ENCODE measurements at places on chromosomes 2 and 18. TPM values are rescaled to one million over a fixed set of nuclear protein-coding genes. Genes with fewer than 3 reads are reported as not detected.

SCLY gene
- 109 TPM for total RNA-seq

MROH2A gene
- total RNA-seq, result not detected

NT5C1B gene
- not detected for total RNA-seq

CACNB4 gene
- 0.31 TPM for total RNA-seq

AGFG1 gene
- total RNA-seq, result 221 TPM

IL1RL1 gene
- total RNA-seq, result 0.84 TPM

RNF144A gene
- 22.1 TPM for total RNA-seq

SP100 gene
- total RNA-seq, result 165 TPM

- peaks cover 16% of the 10 kb centered on the region for H3K36me3 ChIP-seq
- DNase-seq, result peak; percentile 72
- peaks cover 33% of the 10 kb centered on the region for H3K4me1 ChIP-seq
- no peaks in the 10 kb centered on the region for H3K27me3 ChIP-seq
- peak overlapping the region; percentile 10 for H3K4me3 ChIP-seq
These were observed 243.8 kb downstream of the BABAM2 start for GRCh38 chr2:28134262-28134812.

- no peaks in the 10 kb centered on the region for H3K4me1 ChIP-seq
- H3K36me3 ChIP-seq, result no peaks in the 10 kb centered on the region
- no peak for DNase-seq
- H3K4me3 ChIP-seq, result no peak overlapping the region
- no peak overlapping the region for H3K27ac ChIP-seq
- no peaks in the 10 kb centered on the region for H3K27me3 ChIP-seq
These were observed 173.4 kb downstream of the GLI2 start for GRCh38 chr2:120909102-120909501.

- DNase-seq, result no peak
- H3K4me1 ChIP-seq, result no peaks in the 10 kb centered on the region
- no peak overlapping the region for H3K27ac ChIP-seq
- H3K36me3 ChIP-seq, result no peaks in the 10 kb centered on the region
- no peaks in the 10 kb centered on the region for H3K27me3 ChIP-seq
These were observed 254.0 kb downstream of the NRXN1 start for GRCh38 chr2:50777954-50778353.

DNA sequence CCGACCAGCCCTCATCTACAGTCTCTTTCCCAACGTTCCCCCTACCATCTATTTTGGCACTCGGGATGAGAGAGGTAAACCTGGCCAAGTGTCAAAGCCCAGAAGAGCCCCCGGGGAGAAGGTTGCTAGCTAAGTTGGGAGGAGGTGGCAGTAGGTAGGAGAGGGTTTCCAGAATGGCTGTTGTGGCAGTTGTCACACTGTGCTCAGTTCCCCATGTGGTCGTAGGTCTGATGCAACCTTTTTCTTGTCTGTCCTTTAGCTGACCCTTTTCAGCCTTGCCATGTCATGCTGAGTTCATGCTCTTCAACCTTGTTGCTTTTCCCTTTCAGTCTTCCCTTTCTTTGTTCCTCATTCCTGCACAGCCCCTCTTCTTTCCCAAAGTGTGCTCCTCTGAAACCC, 34.5 kb downstream of the TTLL4 start:
- H3K36me3 ChIP-seq, result peaks cover 60% of the 10 kb centered on the region
- no peak overlapping the region for H3K4me3 ChIP-seq
- H3K4me1 ChIP-seq, result peaks cover 22% of the 10 kb centered on the region
- DNase-seq, result no peak
- no peaks in the 10 kb centered on the region for H3K27me3 ChIP-seq

DNA sequence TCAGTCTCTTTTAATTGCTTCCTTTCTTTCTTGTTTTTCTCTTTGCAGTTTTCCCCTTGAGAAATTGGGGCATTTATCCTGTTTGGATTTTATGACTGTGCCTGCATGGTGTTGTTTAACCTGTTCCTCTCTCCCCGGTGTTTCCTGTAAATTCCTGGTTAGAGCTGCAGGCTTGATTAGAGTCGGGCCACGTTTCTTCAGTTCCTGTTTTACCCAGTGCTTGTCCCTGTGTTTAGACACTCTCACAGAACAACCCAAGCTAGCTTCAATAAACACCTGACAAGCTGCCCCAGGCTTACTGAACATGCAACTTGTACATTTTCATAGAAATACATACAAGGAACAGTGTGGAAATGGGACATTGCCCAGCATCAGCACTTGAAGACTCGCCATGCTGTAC, 53.9 kb downstream of the NGEF start:
- H3K36me3 ChIP-seq, result no peaks in the 10 kb centered on the region
- no peak overlapping the region for H3K27ac ChIP-seq
- no peak for DNase-seq
- no peak overlapping the region for H3K4me3 ChIP-seq
- H3K4me1 ChIP-seq, result no peaks in the 10 kb centered on the region

- no peak overlapping the region for H3K27ac ChIP-seq
- H3K4me3 ChIP-seq, result no peak overlapping the region
- no peaks in the 10 kb centered on the region for H3K36me3 ChIP-seq
- no peaks in the 10 kb centered on the region for H3K4me1 ChIP-seq
- no peak for DNase-seq
These were observed 247.4 kb upstream of the COL3A1 start for GRCh38 chr2:188726626-188727247.

DNA sequence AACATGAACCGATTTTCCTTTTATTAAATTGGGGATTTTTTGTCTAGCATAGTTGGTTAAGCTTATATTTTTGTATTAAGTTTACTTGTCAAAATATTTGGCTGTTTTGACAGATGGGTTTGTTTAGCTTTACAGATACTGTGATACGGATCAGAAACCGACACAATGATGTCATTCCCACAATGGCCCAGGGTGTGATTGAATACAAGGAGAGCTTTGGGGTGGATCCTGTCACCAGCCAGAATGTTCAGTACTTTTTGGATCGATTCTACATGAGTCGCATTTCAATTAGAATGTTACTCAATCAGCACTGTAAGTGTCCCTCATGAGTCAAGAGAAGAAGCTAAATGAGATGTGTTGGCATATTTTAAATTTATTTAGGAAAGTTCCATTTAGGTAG, 8.5 kb downstream of the PDK1 start:
- H3K27me3 ChIP-seq, result no peaks in the 10 kb centered on the region
- H3K27ac ChIP-seq, result no peak overlapping the region
- peak; percentile 36 for DNase-seq

DNA sequence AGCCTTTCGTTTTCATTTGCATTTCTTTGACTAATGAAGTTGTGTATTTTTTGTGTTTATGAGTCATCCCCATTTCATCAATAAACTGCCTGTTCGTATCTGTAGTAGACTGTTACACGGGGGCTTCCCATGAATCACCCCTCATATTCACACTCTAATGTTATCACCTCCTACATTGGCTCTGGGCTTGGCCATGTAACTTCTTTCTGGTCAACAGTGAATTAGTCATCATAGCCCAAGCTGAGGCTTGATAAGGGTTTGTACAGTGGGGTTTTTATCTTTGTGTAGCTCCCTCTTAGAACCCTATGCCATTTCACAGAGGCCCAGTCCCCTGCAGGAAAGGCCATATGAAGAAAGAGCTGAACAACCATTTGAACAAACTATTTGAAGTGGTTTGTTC, 151.0 kb downstream of the CCBE1 start:
- no peaks in the 10 kb centered on the region for H3K4me1 ChIP-seq
- H3K27ac ChIP-seq, result no peak overlapping the region
- H3K36me3 ChIP-seq, result no peaks in the 10 kb centered on the region
- H3K27me3 ChIP-seq, result peaks cover 4% of the 10 kb centered on the region
- no peak overlapping the region for H3K4me3 ChIP-seq
- no peak for DNase-seq

GRCh38 chr2:177353187-177353478, 39.4 kb upstream of the AGPS start:
- H3K27ac ChIP-seq, result no peak overlapping the region
- H3K4me3 ChIP-seq, result no peak overlapping the region
- H3K4me1 ChIP-seq, result no peaks in the 10 kb centered on the region
- no peaks in the 10 kb centered on the region for H3K36me3 ChIP-seq

- no peaks in the 10 kb centered on the region for H3K36me3 ChIP-seq
- no peak overlapping the region for H3K27ac ChIP-seq
- H3K27me3 ChIP-seq, result peaks cover 1% of the 10 kb centered on the region
- no peaks in the 10 kb centered on the region for H3K4me1 ChIP-seq
- H3K4me3 ChIP-seq, result no peak overlapping the region
These were observed 148.9 kb downstream of the TCF4 start for GRCh38 chr18:55439056-55439455.

DNA sequence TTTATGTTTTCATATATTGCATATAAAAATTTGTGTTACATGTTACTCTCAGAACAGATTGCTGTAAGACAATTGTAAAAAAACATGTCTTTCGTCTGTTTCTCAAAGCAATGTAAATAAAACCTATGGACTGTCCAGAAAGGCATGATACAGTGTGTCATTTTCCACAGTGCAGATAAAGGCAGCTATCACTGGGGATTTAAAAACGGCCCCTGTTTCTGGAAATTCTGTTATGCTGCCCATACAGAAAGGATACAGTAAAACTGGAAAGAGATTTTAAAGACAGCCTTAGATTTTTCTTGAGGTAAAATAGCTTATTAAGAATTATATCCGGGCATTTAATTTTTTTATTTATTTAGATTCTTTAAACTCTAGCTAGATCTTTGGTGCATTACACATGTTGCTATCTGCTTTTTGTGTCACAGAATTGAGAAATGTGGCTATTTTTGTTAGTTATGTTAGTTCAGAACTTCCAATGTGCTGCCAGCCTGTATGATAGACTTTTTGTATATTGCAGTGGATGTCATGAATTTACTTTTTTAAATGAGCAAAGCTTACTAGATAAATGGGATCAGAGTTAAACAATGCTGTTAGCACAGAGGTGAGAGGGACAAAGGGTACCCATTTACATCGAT, 859 bp upstream of the INO80D start:
- H3K36me3 ChIP-seq, result peaks cover 15% of the 10 kb centered on the region
- H3K27ac ChIP-seq, result peak overlapping the region; percentile 77
- H3K27me3 ChIP-seq, result no peaks in the 10 kb centered on the region

GRCh38 chr2:144079803-144080202, 440.1 kb downstream of the ZEB2 start:
- no peaks in the 10 kb centered on the region for H3K27me3 ChIP-seq
- peaks cover 2% of the 10 kb centered on the region for H3K4me1 ChIP-seq
- H3K4me3 ChIP-seq, result no peak overlapping the region
- no peak overlapping the region for H3K27ac ChIP-seq
- no peak for DNase-seq
- no peaks in the 10 kb centered on the region for H3K36me3 ChIP-seq

DNA sequence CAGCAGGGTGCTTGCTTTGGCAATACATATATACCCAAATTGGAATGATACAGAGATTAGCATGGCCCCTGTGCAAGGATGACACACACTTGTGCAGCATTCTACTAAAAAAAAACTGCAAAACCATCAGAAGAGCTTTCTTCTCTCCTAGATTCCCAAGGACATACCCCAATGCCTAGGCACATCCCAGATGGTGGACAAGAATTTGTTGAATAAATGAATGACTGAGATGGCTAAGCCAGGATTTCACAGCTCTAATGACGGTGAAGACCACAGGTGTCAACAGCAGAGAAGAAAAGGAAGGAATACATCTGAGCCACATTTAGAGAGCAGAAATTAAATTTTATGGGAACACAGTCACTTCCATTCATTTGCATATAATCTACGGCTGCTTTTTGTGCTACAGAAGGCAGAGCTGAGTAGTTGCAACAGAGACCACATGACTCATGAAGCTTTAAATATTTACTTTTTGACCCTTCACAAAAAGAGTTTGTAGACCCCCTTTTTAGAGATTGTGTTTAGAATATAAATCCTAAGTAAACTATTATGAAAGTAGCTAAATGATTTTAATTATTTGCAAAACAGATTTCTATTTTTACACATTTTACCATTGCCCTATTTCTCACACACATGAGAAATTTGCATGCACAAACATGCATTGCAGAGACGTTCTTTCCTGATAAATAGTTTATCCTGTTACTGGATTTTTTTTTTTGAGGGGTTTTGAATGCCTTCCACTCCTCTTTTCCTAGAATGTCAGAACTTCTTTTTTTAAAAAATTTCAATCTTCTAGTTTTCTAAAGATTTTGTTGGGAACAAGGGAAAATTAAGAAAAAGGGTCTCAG, 119.0 kb downstream of the PMAIP1 start:
- no peaks in the 10 kb centered on the region for H3K36me3 ChIP-seq
- no peak for DNase-seq
- H3K4me3 ChIP-seq, result no peak overlapping the region
- no peak overlapping the region for H3K27ac ChIP-seq
- H3K27me3 ChIP-seq, result no peaks in the 10 kb centered on the region

DNA sequence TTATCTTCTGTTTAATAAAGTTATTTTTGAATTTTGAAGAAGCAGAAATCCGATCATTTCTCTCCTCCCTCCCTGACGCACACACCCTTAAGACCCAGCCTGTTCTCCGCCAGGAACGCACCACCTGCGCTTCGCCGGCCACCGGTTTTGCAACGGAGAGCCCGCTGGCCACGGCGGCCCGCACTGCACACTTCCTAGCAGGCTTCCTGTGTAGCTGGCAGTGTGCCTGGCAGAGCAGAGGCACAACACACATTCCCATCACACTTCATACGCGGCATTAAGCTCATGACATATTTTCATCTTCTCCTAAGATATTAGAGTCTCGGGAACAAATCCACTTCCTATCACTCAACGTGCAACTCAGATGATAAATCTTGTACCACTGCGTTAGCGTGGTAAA, 148.0 kb downstream of the HDAC4 start:
- H3K36me3 ChIP-seq, result peaks cover 42% of the 10 kb centered on the region
- no peaks in the 10 kb centered on the region for H3K27me3 ChIP-seq
- no peak overlapping the region for H3K27ac ChIP-seq
- H3K4me1 ChIP-seq, result peaks cover 45% of the 10 kb centered on the region
- H3K4me3 ChIP-seq, result no peak overlapping the region
- no peak for DNase-seq

DNA sequence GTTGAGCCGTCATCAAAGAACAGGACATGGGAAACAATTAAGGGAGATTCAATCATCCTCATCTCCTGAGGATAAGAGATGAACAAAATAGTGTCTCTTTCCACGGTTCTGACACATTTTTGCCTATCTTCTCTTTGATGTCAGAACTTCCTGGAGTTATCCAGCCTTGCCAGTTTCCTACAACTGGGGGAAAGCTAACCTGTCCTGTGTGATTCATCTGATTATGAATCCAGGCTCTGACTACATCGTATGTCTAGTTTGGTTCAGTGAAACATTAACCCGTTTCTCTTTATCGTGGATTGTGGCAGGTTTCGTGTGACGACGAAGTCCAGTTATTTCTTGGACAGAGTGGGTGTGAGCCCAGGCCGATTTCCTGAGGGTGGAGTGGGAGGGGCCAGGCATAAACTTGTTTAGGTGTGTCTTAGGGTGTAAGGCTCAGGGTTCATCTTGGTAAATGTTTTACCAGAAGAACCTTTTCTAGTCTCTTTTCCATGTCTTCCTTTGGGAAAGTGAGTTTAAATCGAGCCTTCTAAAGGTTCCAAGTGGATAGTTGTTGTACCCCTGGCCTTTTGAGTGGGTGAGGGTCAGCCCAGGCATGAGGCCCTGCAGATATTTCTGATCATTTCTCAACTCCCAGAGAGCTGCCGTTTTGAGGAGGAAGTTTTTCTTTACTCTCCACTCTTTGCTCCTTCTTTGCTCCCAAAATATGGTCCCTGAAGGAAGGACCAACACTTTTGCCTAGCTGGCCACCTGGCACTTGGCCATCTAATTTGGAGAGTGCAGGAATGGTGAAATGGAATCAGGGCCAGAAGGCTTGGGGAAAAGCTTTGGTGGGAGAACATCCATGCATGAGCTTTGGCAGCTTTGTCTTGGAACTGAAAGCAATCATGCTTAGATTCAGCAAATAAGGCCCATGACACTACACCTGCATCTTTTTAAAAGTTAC, 50.4 kb upstream of the FZD5 start:
- no peak overlapping the region for H3K4me3 ChIP-seq
- no peaks in the 10 kb centered on the region for H3K27me3 ChIP-seq
- H3K27ac ChIP-seq, result no peak overlapping the region

Measured in activated CD4-positive, alpha-beta T cell treated with anti-CD3 and anti-CD28 coated beads, Interleukin-2, amount 10 ng/mL, durations not matched to agents 24 days and 14 days (primary cell).